ENCODE measurements at places on chromosomes 11 and 22. TPM values are rescaled to one million over a fixed set of nuclear protein-coding genes. Genes with fewer than 3 reads are reported as not detected.

Gene RTN3
- total RNA-seq: 128 TPM

Gene CARNS1
- 0.32 TPM for total RNA-seq

Gene CHID1
- total RNA-seq: 113 TPM

Gene OR8D4
- total RNA-seq: 0.64 TPM

Gene OR51B2
- total RNA-seq: not detected

Gene SEPTIN3
- 0.69 TPM for total RNA-seq

Gene CCDC188
- total RNA-seq: 0.22 TPM

Gene ASCL3
- total RNA-seq: not detected

Gene CRYAB
- total RNA-seq: 166 TPM
